EL (cell line): ENCODE measurements at places on chromosomes 12 and 14.

GRCh38 chr12:47722941-47723631, 2.2 kb downstream of the ENDOU start:
- DNase-seq = no peak

- peak; percentile 39 for DNase-seq
Observed at GRCh38 chr12:27970401-27971120, 2.0 kb downstream of the PTHLH start.

- peak; percentile 60 for DNase-seq
Observed at GRCh38 chr12:51028813-51029150, 2.6 kb upstream of the SLC11A2 start.

GRCh38 chr12:94792693-94793092, 142.3 kb upstream of the TMCC3 start:
- no peak for DNase-seq

DNA sequence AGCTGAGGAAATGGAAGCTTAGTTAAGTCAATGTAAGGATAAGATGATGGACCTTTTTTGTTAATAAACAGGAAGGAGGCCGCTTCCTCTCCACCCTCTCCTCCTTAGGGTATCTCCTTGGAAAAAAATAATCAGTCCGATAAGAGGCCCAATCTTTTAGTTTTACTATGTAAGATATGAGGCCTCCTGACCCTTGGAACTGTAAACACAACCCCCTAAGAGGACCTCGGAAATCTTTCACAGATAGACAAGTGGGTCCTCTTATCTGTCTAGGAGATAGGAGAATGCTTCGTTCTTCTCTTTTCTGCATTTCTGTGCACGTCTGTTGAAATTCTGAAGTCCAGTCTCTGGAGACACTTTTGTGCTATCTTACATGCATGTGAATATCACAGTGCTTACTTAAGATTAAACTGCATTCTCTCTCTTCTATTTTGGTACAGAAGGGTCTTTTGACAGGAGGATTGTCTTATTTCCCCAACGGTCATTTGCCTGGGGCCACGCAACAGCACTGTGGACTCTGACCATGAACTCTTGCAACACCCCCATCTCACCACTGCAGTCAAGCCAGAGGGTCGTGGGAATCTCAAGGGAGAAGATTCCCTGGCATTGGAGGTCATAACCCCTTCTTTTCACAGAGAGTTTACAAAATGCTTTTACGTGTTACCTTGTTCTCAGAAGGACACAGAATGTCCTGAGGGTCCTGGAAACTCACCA, 313.0 kb upstream of the RTL1 start:
- DNase-seq = no peak

GRCh38 chr12:125633686-125634085, 568.5 kb downstream of the AACS start:
- DNase-seq = no peak

GRCh38 chr14:28762303-28762954, 4.2 kb upstream of the FOXG1 start:
- no peak for DNase-seq

DNA sequence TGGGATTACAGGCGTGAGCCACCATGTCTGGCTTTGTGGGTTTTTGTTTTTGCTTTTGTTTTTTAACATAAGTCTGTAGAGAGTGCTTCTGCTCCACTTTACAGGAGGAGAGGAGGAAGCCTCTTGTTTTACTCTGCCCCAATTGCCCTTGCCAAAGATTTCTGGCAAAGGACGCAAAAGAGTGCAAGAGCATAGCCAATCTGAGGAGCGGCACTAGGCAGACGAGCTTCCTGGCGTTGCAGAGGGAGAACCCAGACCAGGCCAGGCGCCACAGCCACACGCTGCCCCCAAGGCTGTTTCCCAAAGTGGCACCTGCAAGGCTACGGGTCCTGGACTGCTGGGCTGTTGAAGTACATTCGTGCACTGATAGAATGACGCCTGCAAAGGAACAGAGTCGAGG, 96.2 kb downstream of the BBS10 start:
- DNase-seq = no peak

DNA sequence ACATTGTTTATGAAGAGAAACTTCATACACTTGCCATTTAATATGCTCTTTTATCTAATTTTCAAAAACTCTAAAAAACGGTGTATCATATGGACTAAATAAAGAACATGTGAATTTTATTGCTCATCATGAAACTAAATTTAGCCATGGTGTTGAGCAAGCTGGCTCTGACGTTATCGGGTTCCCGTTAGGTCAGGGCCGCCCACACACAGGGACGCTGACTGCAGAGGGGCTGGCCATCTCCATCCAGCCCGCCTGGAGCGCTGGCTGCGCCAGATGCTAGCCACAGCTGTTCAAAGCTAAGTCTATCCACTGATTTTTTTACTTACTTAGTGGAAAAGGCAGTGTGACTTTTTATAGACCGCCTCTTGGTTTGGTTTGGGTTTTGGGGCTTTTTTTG, 36.5 kb upstream of the DYNC1H1 start:
- peak; percentile 92 for DNase-seq

DNA sequence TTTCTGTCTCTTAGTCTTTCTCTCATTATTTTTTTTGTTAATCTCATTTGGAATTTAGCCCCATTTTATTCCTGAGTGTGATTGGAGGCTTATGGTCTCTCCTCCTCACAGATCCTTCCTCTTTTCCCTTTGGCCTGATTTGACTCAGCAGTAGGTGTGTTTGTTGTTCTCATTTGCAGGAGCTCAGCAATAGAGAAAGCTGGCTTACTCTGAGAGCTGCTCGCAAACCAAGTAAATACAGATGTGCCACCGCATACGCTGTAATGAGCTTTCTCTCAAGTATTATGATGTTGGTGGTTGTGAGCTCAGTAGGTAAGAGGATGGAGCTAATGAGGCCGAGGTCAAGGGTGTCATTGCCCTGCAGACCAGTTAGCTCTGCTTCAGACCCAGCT, 206.5 kb downstream of the ETV6 start:
- no peak for DNase-seq

DNA sequence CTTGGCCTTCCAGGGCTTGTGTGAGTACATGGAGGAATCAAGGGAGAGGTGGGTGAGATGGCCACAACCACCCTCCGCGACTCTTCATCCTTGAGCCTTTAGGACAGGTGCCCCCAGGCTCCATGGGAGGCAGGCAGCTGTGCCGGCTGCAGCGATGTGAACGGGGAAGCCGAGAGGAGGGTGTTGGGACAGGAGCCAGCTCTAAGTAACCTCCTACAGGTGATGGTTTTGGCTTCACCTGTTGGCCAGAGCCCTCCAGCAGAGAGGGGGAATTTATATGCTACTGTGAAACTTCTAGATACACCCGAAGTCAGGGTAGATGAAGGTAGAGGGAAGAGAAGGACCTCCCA, 132.2 kb upstream of the HIF1A start:
- no peak for DNase-seq

- no peak for DNase-seq
Observed at GRCh38 chr12:32036477-32037263, 70.0 kb upstream of the BICD1 start.

- DNase-seq = no peak
Observed at GRCh38 chr12:76901628-76902380, 23.0 kb upstream of the CSRP2 start.

GRCh38 chr12:4830556-4831210, 79.0 kb upstream of the KCNA1 start:
- DNase-seq = no peak

GRCh38 chr12:30927222-30927611, 669 bp downstream of the TSPAN11 start:
- no peak for DNase-seq

DNA sequence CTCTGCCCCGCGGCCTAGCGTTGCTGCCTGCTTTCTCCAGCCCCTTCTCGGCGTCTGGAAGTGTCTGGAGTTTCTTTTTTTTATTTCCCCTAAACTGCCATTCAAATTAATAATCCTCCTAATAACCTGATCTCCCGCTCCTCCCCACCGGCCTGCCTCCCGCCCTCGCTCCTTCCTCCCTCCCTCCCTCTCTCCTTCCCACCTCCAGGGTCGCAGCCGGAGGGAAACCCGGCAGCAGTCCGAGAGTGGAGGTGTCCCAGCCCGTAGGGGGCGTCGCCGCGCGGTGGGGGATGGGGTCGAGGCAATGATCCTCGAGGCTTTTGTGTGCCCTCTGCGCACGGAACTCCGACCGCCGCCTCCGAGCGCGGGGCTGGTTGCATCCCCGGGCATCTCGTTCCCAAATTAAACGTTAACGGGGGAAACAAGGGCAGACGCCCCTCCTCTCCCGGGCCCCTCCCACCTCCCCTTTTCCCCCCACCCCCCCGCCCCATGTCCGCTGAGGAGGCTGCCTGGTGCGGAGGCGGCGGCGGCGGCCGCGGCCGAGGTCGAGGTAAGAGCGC, 1.0 kb upstream of the SOCS2 start:
- peak; percentile 83 for DNase-seq
